CD4-positive, alpha-beta T cell treated with Interleukin-6 at 100 ng/mL for 8 hours (primary cell): ENCODE measurements at places on chromosomes 13 and 19.

GRCh38 chr19:19145281-19145680 lies 7.0 kb upstream of the TMEM161A start:
- DNase-seq, result no peak

DNA sequence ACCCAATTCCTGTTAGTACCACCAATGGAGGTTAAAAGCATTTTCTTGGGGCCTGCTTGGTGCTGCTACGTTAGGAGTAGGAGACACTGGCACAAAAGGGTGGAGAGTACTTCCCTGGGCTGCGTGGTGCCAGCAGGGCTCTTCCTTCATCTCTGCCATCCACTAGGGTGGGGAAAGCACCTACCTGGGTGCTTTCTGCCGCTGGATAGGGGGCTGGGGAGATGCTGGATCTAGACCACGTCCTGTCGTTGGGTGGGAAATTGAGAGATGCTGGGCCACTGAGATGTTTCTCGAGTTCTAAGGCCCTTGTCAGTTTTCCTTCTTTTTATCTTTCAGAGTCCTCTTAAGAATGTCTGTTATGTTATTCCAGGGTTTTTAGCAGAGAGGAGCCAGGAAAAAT lies 6.7 kb upstream of the FCGBP start:
- no peak for DNase-seq

DNA sequence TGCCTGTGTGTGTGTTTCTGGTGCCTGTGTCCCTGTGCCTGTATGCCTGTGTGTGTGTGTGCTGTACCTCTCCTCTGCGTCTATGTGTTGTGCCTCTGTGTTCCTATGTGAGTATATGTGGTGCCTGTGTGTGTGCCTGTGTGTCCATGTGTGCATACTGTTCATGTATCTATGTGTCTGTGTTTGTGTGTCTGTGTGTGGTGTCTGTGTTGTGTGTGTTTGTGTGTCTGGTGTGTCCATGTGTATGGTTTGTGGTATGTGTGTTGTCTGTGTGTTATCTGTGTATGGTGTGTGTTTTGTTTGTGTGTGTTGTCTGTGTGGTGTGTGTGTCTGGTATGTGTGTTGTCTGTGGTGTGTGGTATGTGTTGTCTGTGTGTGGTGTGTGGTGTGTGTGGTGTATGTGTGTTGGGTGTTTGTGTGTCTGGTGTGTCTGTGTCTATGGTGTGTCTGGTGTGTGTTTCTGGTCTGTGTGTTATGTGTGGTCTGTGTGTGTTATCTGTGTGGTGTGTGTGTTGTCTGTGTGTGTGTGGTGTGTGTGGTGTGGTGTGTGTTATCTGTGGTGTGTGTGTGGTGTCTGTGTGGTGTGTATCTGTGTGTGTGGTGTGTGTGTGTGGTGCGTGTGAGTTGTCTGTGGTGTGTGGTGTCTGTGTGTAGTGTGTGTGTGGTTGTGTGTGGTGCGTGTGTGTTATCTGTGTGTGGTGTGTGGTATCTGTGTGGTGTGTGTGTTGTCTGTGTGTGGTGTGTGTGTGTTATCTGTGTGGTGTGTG lies 20.4 kb downstream of the HDGFL2 start:
- DNase-seq, result no peak

GRCh38 chr19:1608359-1609102 lies 3.3 kb upstream of the UQCR11 start:
- DNase-seq, result peak; percentile 41

GRCh38 chr13:22451327-22451741 lies 729.4 kb upstream of the SGCG start:
- no peak for DNase-seq

GRCh38 chr13:41751734-41752445 lies 209.0 kb downstream of the VWA8 start:
- DNase-seq, result no peak

DNA sequence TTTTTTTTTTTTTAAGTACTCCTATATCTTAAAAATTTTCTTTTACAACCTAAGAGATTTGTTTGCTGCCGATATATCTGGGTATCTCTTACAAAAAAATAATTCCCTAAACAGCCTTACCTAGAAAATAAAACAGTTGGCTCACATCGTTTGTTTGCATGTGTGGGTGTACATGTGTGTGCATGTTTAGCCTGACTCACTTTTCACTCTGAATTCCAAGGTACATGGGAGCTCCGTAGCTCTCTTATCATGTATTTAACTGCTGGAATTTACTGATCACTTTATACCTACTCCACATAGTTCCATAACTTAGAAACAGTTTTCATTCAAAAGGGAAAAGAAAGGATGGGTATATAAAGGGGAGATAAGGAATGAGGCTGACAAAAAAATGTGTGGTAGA lies 616.5 kb downstream of the GPC6 start:
- DNase-seq, result no peak

DNA sequence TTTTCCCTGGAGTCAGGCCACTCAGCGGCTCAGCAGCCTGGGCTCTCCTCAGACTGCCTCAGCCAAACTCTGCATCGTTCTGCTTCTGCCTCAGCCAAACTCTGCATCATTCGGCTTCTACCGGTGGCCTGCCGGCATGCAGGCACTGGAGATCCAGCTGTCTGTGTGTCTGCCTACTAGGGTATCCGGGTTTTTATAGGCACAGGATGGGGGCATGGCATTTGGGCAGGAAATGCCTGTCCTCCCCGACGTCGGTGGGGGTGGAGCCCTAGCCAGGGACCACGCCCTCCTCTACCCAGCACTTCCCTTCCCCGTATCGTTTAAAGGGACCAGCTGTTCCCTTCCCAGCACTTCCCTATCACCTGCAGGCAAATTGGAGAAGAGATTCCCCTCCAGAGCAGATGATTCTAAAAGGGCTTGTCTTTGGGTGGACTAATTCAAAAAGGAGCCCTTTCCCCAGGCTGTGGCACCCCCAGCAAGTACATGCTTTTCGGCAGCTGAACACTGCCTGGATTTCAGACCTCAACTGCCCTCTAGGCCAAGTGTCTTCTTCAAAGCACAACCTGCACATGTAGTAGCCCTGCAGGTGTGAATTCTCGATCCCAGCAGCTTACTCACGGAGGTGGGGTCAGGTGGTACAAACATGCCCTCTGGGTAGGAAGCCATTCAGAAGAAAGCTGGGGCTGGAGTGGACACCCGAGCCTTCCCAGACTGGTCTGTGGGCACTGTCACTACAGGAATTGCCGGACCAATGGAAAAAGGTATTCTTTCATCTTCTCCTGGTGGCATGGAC lies 25.4 kb upstream of the GPR12 start:
- DNase-seq, result peak; percentile 69

DNA sequence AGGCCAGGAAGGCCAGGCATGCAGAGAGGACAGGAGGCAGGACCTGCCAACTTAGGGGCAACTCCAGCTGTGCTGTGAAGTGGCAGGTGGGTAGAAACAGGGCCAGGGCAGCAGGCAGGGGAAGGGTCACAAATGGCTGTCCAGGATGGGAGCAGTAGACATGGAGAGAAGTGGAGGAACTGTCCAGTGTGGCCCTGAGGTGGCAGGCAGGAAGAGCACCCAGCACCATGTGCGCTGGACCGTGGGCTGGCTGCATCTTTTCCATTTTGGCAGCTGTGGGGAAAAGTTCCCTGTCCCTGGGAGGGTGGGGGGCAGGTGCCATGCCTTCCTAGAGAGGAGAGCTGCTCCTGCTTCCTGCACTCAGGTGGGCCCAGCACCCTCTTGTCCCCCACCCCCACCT lies 13.8 kb downstream of the DEDD2 start:
- DNase-seq, result no peak

DNA sequence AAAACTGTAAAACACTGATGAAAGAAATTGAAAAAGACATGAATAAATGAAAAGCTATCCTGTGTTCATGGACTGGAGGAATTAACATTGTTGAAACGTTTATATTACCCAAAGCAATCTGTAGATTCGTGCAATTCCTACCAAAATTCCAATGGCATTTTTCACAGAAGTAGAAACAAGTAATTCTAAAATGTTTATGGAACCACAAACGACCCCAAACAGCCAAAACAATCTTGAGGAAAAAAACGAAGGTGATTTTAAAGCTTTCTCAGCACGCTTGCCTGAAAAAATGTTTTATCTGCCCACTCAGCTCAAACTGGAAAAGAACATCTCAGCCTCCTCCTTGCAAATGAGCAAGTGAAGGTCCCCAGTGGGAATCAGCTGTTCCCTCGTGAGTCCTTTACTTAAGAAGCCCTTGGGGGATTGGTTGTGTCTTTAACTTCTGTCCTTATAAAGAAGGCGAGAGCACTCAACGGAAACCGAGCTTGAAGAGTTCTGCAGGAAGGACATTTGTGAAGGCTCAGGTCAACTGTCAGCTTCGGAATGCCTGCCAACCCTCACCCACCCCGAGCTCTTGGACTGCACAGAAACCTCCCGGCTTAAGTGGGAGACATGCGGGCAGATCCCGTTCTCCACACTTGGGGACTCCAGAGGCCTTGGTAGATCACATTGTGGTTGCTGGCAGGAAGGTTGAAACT lies 256.0 kb upstream of the IRS2 start:
- no peak for DNase-seq

GRCh38 chr19:9144920-9145319 lies 4.7 kb downstream of the ZNF317 start:
- DNase-seq, result no peak

GRCh38 chr13:75452564-75452963 lies 29.4 kb downstream of the TBC1D4 start:
- no peak for DNase-seq

DNA sequence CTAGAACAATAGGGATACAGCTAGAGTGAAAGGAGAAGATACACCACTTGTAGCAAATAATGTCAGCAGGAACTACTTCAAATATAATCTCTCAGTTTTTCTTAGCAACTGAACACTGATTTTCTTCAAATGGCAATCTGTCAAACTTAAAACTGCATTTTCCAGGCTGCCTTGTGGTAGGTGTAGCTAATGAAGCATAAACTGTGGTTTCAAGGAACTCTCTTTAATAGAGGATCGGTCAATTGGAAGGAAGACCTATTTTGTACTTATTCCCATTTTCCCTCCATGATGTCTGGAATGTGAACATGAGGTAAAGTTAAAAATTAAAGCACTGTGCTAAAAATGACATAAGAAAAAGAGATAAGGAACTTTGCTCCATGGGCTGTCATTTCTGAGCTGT lies 1261.9 kb downstream of the PCDH17 start:
- no peak for DNase-seq

DNA sequence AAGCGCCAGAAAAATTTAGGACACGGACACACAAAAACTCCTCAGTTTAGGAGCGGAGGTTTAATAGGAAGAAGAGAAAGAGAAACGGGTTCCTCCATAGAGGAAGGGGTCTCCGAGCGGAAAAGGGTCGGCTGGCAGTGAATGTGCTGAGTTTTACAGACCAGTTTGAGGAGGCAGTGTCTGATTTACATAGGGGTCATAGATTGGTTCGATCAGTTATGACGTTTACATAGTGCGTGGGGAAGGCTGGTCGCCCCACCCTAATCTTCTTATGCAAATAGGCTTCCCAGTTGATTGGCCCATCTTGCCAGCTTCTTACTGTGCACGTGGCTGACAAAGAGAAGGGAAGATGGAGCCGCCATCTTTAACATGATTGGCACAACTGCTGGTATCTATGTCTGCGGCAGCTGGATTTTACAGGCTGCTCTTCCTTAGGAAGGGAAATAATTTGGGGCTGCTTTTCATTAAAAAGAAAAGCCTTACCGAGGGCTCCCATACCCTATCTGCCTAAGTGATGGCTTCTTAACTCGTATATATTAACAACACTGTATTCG lies 1.2 kb upstream of the ZNF225 start:
- DNase-seq, result no peak

GRCh38 chr19:16836115-16837034 lies 7.2 kb downstream of the SIN3B start:
- no peak for DNase-seq

- DNase-seq, result no peak
These were observed 493 bp upstream of the LHFPL6 start for GRCh38 chr13:39603424-39603947.

DNA sequence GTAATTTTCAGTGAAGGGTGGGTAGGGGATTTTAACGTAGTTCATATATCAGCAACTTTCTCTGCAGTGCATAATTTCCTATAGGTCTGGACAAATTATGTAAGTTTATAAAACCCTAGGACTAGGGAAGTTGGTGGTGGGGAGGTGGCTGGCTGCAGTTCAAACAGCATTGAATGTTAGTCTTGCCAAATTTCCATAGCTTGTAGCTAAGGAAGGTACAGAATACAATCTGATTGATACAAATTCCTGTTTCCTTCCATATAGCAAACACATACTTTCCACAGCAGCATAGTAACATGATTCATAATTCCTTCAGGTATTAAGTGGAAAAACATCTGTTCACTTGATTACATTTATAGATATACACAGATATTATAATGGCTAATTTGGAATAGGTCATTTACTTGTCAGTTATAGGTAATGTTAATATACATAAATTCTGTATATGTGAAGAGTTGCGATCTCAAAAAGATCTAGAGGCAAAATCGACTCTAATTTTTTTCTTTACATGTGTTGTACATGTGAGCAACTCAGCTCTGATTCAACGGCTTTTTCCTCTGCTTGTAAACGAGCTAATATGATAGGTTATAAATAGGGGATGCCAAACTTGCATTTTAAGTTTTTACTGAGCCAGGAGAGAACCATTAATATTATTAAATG lies 233.4 kb upstream of the CSNK1A1L start:
- DNase-seq, result no peak

DNA sequence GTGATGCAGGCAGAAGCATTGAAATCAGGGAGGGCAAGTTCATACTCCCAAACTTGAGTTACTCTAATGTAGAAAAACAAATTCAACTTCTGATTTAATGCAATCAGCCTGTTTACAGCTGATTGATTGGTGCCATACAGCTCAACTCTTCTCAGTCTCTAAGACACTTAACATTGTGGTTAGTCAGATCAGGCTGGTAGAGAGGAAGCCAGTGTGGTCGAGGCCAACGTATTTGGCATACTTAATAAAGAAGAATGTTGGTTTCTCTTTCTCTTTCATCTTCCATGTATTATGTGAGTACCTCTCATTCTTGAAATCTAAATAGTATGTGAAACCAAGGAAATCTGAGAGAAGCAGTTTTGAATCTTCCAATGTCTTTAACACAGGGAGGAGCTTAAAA lies 255.0 kb upstream of the SLITRK1 start:
- DNase-seq, result peak; percentile 64

- DNase-seq, result no peak
These were observed 3.6 kb downstream of the ISOC2 start for GRCh38 chr19:55457683-55458457.

GRCh38 chr19:940591-941291 lies 14.9 kb downstream of the ARID3A start:
- DNase-seq, result peak; percentile 69

GRCh38 chr13:44726778-44727177 lies 150.6 kb upstream of the TSC22D1 start:
- DNase-seq, result no peak

- DNase-seq, result no peak
These were observed 43.6 kb downstream of the ARHGAP35 start for GRCh38 chr19:46904114-46905060.
